MG63 (cell line): ENCODE measurements at places on chromosomes 5 and 9.

GRCh38 chr5:123087173-123088030, 1.6 kb upstream of the PRDM6 start:
- no peak for DNase-seq

DNA sequence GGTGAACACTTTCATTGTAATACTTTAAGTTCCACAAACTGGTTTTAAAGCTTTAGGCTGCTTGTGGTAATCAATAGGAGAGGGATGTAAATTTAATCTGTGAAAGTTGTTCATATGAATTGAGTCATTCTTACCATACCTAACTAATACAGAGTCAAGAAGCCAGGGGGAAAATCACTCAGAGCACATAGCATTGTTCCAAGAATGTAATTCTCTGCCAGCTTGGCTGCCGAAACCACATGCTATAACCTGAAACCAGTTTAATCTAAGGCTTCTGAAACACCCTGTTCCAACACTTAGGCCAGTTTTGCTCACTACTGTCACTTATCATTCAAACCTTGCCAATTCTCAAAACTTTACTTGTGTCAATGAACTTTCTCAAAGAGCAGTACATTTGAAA, 528.8 kb upstream of the GRAMD2B start:
- DNase-seq: no peak

DNA sequence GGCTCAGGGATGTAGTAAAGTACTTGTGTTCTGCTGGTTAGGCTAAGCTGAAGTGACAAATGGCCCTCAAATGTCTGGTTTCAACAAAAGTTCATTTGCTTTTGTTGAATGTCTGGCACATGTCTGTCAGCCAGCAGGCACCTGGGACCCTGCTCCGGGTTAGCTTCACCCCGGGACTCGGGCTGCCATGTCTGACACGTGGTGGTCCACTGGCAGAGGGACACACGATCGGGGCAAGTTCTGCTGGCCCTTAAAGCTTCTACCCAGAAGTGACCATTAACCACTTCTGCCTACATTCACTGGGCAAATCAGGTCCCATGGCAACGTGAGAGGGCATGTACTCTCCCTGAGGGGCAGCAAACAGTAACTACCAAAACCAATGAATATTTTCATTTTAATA, 23.8 kb downstream of the POLR1E start:
- no peak for DNase-seq

- no peak for DNase-seq
Measured at GRCh38 chr5:67674159-67674655, 477.6 kb upstream of the CD180 start.

DNA sequence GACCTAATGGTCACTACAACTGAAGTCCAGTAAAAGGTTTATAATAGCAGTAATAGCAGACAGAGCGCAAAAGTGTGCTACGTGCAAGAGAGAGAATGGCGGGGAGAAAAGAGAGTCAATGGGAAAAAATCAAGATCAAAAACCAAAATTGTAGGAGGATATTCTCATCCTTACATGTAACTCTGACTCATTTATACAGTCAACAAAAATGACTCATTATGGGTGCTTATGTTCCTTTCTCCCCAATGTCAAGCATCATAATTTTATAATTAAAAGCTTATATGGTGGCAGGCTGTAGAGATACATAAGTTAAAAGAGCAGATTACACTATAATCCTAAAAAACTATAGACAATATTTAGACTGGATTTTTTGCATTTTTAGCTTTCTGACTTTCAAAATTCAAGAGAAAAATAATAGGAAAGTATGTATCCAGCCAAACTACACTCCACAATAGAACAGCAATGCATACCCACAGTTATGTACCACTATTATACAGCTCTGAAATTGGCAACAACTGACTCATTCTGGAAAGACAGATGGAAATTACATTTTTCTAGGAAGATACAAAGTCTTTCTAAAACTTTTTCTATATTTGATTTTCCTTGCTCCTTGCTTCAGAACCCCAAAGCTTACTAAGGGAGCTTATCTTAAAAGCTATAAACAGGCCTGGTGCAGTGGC, 78.4 kb downstream of the PLPP1 start:
- DNase-seq: no peak

- DNase-seq: no peak
Measured at GRCh38 chr5:131482617-131483016, 152.4 kb downstream of the RAPGEF6 start.

- DNase-seq: no peak
Measured at GRCh38 chr5:42586625-42587024, 163.4 kb downstream of the GHR start.

GRCh38 chr9:96883922-96884321, 29.6 kb upstream of the ZNF782 start:
- DNase-seq: no peak

- DNase-seq: peak; percentile 27
Measured at GRCh38 chr5:17378346-17378997, 119.6 kb upstream of the TAF11L2 start.

DNA sequence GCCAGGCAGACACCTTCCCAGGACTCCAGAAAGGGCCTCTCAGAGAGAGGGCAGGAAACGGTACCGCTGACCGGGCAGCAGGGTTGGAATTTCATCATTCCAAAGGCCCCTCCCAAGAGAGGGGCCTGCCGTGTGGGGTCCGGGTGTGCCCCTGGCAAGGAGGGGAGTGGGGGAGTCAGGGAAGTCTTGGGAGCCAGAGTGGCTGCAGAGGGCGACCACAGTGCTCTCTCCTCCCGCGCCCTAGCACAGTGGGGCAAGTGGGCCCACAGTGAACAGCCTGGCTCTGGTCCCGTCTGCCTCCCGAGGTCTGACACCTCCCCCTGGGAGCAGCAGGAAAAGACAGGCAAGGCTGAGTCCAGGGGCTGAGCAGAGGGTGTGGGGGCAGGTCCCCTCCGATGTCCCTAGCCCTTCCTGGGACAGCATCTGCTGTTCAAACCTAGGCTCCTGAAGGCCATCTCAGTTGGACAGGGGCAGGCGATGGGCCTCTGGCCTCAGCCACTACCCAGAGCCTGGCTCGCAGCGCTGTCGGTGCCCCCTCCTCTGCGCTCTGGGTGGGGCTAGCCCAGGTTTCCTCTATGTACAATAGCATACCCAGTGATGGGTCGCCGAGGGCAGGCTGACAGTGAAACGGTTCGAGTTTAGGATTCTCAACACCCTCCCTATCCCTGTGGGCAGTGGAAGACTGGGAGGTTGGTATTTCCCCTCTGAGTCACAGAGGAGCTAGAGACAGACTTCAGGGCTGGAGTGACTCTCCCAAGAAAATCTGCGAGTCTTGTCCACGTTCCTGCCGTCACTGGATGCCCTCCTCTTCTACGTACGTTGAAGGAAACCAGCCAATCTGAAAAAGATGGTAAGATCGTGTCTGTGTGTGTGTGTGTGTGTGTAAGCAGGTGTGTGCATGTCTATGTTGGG, 25.4 kb upstream of the SARDH start:
- DNase-seq: no peak

GRCh38 chr9:18459962-18460584, 13.9 kb upstream of the ADAMTSL1 start:
- DNase-seq: peak; percentile 56

DNA sequence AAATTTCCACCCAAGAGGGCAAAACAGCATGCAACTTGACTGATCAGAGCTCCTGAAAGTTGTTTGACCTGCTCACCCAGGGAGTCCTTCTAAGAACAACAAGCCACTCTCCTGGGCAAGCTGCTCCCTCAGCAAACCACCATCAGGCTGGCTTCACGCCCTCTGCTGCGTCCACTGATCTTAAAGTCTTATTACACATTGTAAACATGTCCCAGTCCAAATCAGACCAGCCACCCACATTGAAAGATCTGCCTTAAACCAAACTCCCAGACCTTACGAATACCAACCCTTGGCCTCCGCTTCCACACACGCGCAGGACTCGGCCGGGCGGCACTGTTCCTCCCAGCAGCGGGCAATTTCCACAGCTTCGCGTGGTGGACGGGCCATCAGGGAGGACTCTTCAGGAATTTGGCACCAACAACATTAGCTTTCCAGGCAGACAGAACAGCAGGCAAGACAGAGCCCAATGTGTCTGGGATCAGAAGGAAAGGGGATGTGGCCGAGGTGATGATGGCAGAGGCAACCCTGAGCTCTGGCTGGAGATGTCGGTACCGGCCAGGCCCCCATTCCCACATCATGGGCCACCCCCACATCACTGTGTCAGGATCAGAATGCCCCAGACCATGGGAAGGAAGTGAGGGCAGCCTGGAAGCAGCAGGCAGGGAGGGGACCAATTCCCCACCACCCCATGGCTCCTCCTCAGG, 56.8 kb downstream of the SEMA4D start:
- peak; percentile 13 for DNase-seq

GRCh38 chr5:152990649-152991048, 499.8 kb upstream of the GRIA1 start:
- no peak for DNase-seq

GRCh38 chr5:149810856-149811255, 80.7 kb downstream of the PPARGC1B start:
- no peak for DNase-seq

- peak; percentile 85 for DNase-seq
Measured at GRCh38 chr5:55903121-55903701, 52.1 kb downstream of the IL31RA start.

DNA sequence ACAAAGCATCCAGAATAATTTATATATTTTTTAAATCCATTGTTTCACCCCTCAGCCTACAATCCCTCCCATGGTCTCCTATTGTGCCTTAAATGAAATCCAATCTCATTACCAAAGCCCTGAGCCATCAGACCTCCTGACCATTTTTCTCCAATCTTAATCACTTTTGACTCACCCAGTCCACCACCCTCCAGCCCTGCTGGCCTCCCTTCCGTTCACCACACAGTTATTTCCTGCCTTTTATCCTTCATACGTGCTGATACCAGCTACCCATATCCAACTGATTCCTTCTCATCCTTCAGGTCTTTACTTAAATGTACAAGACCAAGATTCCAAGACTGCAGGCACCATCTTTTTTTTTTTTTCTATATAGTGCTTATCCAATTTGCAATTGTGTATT, 1026.7 kb upstream of the DMAC1 start:
- no peak for DNase-seq

DNA sequence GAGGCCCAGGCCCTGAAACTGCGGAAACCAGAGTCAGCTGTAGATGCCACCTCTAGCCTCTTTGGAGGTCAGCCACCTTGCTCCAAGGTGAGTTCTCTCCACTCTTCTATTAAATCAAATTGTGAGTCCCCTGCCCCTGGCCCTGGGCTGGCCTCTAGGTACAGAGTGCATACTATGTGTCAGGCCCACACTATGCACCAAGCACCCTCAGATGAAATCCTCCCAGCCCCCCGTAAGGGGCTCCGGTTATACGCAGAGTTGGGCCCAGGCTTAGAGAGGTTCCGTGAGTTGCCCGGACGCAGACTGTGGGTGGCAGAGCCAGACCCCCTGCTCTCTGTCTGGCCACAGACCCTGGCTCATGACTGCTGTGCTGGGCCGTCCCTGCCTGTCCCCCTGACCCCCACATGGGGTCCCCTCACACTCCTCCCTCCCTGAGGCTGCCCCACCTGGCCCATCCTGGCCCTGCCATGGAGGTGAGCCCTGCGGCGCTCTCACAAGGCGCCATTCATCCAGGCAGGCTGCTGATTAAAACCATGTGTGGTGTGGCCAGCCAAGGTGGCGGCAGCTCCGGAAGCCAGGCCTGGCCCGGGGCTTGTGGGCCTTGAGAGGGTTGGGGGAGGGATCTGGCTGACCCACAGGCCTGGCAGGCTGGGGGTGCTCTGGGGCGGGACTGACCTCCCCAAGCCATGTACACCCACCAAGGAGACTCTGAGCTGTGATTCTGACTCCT, 65.5 kb upstream of the SYNPO start:
- DNase-seq: no peak

GRCh38 chr9:35882263-35882848, 12.2 kb upstream of the OR13J1 start:
- peak; percentile 88 for DNase-seq

GRCh38 chr9:129313331-129313955, 135.4 kb upstream of the IER5L start:
- no peak for DNase-seq

- DNase-seq: no peak
Measured at GRCh38 chr9:15244001-15244441, 63.0 kb downstream of the TTC39B start.

DNA sequence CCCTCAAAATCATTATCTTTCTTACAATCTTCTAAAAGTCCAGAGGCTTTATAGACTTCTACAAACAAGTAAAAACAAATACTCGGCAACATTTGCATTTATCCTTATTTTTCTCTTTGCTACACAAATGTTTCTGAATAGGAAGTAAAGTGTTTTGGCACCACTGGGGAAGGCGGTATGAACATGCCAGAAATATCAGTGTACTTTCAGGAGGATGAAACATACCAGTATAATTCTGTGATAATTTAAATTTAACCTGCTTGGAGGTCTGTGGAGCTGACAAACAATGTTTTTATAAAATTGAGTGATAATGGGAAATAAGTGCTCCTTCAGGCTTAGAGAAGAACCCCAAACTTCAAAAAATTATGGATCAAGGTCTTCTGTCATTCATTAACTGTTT, 51.8 kb downstream of the MRPS27 start:
- DNase-seq: no peak

- DNase-seq: no peak
Measured at GRCh38 chr5:130116972-130117371, 212.7 kb downstream of the CHSY3 start.

DNA sequence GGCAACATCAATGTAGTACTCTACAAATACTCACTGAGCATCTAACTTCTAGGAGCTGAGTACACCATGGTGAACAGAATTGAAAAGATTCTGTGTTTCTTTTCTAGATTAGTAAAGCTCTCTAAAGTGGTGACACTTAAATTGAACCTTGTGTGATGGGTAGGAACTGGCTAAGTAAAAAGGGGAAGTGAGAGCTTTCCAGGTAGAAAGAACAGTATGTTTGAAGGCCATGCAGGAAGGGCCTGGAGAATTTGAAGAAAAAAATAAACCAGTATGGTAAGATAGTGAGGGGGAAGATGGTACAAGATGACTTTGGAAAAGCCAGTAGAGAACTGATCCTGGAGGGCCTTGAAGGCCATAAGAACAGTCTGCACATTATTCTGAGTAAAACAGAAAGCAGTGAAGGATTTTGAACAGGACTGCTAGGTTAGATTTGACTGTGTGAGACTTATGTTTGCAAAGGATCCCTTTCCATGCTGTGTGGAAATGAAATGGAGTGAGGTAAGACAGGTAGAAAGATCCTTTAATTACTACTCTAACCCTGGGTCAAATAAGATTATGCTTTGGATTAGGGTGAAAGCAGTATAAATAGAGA, 46.7 kb upstream of the UBQLN1 start:
- DNase-seq: no peak

- DNase-seq: peak; percentile 34
Measured at GRCh38 chr9:98610211-98610610, 98.5 kb downstream of the GABBR2 start.

DNA sequence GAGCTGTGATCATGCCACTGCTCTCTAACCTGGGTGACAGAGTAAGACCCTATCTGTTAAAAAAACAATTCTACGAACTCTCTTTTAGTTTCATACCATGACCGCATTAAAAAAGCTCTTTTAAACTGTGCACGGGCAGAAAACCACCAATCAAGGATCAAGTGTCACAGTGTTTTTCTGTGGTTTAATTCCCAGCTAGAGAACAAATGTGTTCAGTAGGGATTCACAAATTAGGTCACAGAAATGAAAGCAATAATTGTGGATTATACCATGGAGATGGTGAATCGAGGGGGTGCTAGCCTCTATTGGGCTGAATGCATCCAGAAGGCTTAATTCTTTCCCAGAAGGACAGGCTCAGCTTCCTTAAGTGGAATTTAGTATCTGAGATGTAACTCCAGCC, 79.1 kb downstream of the ATG10 start:
- DNase-seq: no peak
